GM13977 (cell line): ENCODE measurements at places on chromosomes 11 and 22.

- DNase-seq, result peak; percentile 49
These were observed at the start of gene PVALB for GRCh38 chr22:36816636-36817524. Gene PVALB, minus strand, starts transcription at chr22:36817035. Its CDS starts 30 bp downstream, at chr22:36817005.

DNA sequence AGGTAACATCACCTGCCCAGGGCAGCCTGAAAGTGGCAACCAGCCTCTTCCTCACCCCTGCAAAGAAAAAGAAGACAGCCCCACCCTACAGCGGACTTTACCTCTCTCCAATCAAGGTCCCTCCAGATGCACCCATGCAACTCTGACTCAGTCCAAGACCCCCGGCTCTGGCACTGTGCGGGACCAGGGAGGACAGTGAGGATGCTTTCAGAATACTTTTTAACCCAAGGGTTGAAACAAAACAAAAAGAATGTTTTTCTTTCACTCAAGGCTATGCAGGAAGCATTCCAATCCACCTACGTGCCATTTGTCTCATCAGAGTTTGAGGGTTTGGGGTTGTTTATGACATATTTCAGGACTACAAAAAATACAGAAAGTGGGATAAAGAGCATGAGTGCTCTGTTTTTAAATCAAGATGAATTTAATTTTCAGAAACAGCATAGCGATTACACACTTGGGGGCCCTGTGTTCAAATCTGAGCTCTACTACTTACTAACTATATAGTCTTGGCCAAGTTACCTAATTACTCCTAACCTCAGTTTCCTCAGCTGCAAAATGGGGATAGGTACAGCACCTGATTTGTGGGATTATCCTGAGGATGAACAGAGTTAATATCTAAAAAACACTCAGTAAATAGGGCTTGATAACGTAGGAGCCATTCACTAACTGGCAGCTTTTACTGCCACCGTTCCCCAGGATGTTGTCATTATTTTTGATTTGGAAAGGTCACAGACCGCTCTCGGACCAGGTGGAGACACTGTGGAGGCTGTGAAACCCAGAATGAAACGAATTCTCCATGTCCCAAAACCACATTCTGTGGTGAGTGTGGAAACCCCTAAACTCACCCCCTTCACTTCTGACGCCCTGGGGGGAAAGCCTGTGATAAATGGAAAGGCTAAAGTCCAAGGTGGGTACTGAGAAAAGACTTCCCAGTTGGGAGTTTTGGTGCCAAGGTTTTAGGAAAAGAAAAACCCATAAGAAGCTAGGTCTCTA lies 5.6 kb downstream of the PLAAT3 start:
- no peak for DNase-seq

DNA sequence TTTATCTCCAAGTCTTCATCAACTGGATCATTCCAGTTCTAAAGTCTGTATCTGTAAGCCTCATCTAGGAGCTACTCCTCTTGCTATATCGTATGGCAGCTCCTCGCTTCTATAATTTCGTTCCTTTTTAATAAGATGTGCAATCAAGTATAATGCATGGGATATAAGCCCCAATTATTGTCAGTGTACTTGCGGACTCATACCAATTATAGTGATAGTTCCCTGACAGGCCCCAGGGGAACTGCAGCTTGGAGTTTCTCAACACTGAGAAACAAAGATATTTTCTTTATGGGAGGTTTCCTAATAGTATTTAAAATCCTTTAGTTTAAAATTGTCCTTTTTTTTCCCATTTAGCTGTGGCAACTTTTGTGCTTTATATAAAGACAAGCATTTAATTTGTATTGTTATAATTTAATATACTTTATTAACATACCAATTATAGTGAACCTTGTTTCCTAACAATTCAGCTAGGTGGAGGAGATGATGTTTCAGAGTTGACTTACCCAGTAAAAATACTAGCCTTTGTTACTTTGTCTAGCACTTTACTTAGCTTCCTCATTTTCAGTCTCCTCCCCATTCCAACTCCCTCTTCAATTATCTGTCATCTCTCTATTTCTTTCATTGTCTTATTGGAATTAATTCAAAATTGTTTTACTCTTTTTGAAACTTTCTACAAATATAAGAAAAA lies 25.3 kb upstream of the DDX17 start:
- no peak for DNase-seq

DNA sequence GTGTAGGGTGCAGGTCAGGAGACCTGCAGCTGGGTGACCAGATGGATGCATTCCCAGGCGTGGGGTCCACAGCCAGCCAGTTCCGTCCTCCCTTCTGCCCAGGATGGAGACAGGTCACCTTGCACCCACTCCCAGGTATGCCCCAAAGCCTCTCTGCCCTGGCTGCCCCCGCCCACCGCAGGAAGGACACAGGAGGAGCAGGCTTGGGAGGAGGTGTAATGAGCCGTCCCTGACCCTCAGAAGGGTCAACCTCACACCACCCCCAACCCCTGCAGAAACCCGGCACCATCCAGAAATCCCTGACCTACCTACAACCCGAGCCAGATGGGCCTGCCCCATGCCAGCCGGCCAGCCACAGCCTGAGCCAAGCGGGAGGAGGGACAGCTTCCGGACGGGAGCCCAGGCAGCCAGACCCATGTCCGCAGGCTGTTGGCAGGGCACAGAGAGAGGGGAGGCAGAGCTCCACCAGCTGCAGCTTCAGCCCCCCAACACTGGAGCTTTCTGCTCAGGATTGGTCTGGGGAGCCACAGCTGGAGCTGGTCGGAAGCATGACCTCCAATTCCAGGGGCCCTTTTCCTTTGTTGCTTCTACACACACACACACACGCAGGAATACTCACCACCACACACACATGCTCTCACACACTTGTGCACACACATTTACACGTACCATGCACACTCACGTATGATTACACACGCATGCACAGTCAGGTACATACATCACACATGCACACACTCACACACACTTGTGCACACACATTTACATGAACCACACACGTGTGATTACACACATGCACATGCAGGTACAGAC lies 5.3 kb downstream of the IFITM10 start:
- no peak for DNase-seq

DNA sequence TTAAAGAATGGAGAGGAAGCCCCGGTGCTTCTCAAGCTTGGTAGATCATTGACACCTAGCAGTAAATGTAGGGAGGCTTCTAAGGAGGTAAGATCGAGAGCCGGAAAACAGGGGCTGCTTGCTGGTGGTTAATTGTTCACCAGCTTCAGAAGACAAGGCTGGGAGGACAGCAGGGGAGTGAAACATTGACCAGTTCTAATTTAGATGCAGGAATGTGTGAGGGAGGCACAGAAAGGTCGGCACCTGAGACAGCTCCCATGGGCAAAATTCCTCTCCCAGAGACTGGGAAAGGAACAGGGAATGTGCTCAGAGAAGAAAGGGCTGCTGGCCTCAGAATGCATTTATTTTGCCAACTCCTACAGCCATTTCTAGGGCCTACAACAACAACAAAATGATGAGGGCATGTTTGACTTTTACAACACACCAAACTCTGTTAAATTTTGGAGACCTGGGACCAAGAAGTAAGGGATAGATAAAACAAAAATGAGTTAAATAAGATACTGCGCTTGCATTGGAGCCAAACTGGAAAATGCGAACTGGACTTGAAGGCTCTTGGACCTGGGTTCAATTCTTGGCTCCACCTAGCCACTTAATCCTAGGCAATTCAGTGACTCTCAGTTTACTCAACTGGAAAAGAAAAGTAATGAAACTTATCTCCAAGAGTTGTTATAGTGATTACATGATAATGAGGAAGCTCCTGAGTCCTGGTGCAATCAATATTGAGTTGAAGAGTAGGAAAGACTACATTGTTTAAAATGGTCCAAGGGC lies 31.0 kb downstream of the FZD4 start:
- no peak for DNase-seq

DNA sequence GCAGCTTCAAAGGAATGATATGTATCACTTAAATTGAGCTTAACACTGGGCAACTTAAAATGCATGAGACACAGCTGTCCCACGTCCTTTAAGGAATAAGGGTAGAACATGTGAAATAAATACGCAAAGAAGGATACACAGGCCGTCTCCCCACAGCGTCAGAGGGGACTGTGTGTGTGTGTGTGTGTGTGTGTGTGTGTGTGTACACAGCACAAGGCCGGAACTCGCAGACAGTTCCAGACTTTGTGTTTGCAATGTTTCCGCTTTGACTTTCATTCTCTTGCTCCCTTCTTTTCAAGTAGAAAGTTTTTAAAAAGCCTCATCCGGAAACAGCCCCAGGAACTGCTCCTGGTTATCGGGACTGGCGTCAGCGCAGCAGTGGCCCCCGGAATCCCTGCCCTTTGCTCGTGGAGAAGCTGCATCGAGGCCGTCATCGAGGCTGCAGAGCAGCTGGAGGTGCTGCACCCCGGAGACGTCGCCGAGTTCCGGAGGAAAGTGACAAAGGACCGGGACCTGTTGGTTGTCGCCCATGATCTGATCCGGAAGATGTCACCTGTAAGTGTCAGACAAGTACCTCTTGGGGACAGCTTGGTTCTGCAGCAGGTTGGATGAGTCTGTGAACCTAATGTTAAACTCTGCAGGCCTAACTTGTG lies 13.3 kb downstream of the FAM118A start:
- DNase-seq, result no peak

GRCh38 chr11:65610404-65610803 lies 3.6 kb downstream of the MAP3K11 start:
- DNase-seq, result no peak

- DNase-seq, result peak; percentile 25
These were observed 3.8 kb upstream of the MS4A13 start for GRCh38 chr11:60511393-60511792.

- no peak for DNase-seq
These were observed 681.4 kb upstream of the TENM4 start for GRCh38 chr11:80122211-80122610.

DNA sequence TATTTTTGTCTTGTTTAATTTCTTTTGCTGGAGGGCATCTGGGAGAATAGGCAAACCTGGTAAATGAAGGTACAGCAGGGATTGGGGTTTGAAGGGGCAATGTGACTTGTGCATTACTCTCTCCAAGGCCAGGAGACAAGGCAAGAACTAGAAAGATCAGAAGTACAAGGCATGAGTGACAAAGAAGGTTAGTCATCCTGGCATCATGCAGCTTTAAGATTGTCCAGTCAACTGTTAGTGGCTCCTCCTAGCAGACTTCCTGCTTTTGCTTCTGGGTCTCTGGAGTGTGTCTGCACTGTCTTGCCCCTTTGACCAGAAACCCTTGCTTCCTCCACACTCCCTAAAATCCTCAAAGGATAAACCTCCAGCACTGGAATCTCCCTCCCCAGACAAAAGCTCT lies 27.2 kb upstream of the GLYATL1 start:
- DNase-seq, result no peak

- DNase-seq, result no peak
These were observed 1.0 kb downstream of the FUT4 start for GRCh38 chr11:94544646-94545263.

- peak; percentile 84 for DNase-seq
These were observed at the start of gene TLCD5 for GRCh38 chr11:120324932-120325810. Gene TLCD5, plus strand, starts transcription at chr11:120325299. Its CDS starts 2,143 bp downstream, at chr11:120327442.

- DNase-seq, result no peak
These were observed 42.3 kb upstream of the ETS1 start for GRCh38 chr11:128629516-128630106.

DNA sequence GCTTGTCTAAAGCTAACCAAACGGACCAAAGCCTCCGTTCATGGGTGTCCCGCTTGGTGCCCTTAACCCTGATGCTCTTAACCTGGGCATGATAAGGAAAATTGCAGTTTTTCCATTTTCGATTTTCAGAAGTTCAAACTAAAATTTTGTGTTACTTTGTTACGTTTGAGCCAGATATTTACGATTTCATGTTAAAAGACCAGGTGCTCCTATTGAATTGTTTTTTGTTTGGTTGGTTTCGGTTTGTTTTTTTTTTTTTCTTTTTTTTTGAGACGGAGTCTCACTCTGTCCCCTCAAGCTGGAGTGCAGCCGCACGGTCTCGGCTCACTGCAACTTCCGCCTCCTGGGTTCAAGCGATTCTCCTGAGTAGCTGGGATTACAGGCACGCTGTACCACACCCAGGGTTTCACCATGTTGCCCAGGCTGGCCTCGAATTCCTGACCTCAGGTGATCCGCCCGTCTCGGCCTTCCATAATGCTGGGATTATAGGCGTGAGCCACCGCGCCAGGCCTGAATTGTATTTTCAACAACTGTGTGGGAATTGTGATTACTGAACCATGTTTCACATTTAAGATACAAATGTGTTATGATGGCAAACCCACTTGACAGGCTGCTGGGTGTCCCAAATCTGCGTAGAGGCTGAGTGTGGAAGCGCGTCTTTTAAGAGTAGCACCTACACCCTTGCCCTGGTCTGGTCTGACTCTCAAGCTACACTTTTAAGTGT lies 864 bp upstream of the USP28 start:
- DNase-seq, result no peak

- DNase-seq, result no peak
These were observed 113.6 kb downstream of the LDLRAD3 start for GRCh38 chr11:36057379-36058042.

- DNase-seq, result no peak
These were observed 1309.4 kb downstream of the TBC1D22A start for GRCh38 chr22:48071828-48072227.

GRCh38 chr11:66847461-66848232 lies 4.4 kb downstream of the RCE1 start:
- no peak for DNase-seq

- DNase-seq, result peak; percentile 80
These were observed 128.5 kb downstream of the CEP164 start for GRCh38 chr11:117456027-117456720.

GRCh38 chr11:76844511-76844910 lies 16.2 kb upstream of the ACER3 start:
- DNase-seq, result no peak

- DNase-seq, result peak; percentile 88
These were observed 8.2 kb downstream of the SUSD2 start for GRCh38 chr22:24189249-24190158.

- no peak for DNase-seq
These were observed 9.9 kb downstream of the PISD start for GRCh38 chr22:31652088-31652487.

DNA sequence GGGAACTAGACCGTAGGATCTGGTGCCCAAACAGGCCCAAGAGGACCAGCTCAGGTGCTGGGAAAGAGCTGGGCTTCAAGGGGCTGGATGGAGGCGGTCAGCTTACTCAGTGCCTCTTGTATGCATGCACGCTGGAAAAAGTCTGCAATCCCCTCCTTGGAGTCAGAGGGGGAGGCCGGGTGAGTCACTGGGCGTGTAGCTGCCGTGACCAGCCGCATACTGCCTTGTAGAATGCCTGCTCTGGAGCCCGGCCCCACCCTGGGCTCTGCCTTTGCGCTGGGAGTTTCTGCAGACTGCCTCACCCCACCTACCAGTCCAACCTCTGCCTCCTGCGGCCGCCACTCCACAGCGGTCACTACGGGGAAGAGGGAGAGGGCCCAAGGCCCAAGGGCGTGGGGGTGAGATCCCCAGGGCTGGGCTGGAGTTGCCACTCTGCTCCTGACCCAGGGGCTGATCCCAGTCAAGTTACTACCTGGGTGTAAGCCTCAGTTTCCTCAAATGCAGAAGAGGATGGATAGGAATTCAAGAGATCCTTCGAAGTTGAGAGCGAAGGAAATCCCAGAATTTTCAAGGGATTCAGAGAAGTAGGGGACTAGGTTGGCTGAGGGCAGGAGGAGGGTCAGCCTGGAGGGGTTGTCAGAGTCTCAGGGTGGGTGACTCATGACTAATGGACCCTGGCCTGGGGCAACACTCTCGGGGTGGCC lies 4.2 kb downstream of the MRGPRF start:
- DNase-seq, result no peak

GRCh38 chr11:118092907-118093571 lies 6.3 kb upstream of the SMIM35 start:
- DNase-seq, result no peak

- DNase-seq, result no peak
These were observed 166.2 kb downstream of the FAT3 start for GRCh38 chr11:92390783-92391182.
